ENCODE measurements at places on chromosomes 1 and 21. TPM values are rescaled to one million over a fixed set of nuclear protein-coding genes. Genes with fewer than 3 reads are reported as not detected.

DNA sequence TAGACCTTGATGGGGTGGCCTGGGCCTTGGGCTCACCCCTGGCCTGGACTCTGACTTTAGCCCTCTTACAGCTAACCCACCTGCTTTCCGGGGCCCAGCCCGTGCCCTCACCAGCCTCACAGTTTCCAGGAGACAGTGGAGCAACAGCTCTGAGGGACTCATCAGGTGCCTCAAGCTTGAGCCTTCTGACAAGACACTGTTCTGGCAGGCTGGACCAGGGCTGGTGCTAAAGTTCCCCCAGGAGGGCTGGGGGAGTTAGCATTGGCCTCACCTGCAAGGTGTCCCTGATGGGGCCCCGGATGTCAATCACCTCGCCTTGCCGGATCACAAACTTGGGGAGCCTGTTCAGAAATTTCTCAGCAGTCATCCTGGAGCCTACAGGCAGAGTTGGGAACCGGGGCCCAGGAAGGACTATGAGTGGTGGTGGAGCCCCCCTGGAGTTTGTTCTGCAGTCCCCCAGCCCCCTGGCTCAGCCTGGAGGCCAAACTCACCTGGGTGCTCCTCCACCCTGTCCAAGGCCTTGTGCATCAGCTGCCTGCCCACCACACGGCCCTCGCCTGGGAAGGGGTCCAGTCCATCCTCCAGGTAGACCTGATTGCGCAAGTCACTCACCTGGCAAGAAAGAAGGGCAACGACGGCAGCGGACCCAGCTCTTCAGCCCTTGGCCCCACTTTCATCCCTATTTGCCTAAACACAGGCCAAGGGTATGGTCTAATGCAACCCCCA lies 4.1 kb downstream of the SH3BGRL3 start:
- no peak for DNase-seq

DNA sequence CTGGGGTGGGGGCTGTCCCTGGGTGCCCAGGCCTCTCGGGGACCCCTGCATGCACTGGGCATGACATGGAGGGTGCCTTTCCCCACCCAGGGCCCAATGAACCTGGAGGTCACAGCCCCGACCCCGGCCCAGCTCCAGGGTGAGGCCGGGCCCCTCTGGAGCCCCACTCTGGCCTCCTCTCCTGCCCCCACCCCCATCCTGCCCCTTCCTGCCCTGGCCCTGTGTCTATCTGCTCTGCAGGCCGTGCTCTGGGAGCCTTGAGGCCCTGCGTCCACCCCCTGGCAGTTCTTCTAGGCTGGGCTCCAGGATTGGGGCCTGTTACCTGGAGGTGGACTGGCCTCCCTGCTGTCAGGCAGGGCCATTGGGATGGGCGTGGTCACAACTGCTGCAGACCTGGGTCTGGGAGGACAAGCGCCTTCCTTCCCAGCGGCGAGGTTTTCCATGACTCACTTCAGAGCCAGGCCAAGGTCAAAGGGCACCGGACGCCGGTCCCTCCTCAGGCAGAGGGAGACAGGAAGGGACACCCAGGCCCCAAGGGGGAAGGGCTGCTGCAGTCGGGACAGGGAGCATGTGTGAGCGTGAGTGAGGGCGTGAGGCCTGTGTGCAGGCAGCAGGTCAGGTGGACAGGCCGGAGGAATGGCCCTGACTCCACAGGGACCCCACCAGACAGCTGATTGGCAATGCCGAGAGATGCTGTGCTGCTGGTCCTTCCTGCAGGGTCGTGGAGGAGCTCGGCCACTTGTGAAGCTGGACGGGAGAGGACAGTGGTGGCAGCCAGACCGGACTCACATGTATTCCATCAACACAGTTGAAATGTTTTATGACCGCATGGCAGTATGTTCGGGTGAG lies 31.1 kb upstream of the POFUT2 start:
- DNase-seq = no peak

ZNF648 gene
- polyA plus RNA-seq = 0.24 TPM

DNA sequence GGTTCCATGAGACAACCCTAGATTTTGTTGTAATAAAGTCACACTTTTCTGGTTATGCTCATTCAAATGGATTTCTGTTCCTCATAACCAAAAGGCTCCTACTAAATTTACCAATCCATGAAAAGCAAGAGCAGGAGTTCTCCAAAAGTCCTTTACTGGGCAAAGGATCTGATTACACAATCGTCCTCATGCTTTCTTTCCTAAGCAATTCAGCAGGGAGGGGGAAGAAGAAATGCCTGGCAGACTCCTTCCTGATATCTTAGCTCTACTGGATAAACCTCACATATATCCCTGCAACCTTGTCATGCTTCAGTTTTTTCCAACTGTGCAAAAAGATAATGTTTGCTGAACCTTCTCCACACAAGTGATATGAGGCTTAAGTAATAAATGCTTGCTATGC lies 67.6 kb upstream of the GUCA2B start:
- no peak for DNase-seq

GRCh38 chr21:37936010-37936785 lies 19.9 kb upstream of the KCNJ6 start:
- DNase-seq = no peak

DNA sequence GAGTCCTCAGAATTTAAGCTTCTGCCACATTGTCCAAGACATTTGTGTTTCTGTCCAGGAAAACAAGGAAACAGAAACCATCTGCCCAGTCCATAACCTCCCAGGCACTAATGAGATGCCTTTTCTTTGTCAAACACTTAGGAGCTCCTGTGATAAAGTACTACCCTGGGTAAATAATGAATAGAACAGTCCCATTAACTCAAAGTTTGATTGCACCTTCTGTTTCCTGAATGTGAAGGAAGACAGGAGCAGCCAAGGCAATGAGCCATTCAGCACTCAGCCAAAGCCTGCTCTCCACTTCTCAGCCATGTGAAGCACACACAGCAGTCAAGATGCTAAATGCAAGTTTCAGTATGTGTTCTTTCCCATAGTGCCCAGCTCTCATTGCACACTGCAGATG lies 199.8 kb downstream of the SEC16B start:
- DNase-seq = no peak

DNA sequence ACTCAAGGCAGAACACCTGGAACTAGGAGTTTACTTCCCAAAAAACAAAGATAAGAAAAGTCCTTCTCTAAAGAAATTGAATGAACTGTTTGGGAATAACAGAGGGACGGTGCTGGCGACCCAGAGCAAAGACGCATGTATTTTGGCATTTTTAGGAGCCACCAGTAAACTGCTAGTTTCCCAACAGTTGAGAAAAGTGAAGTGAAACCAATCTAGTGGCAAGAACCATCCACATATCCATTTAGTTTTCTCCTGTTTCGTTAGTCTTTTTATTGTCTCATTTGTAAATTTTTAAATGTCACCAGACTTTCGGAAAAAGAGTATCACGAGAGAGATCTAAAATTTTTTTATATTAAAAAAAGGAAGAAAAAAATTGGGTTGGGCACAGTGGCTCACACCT lies 30.2 kb downstream of the ODF2L start:
- DNase-seq = no peak

GRCh38 chr1:229001467-229002011 lies 266.3 kb downstream of the RHOU start:
- DNase-seq = no peak

OR2L2 gene
- 0.07 TPM for polyA plus RNA-seq

DNA sequence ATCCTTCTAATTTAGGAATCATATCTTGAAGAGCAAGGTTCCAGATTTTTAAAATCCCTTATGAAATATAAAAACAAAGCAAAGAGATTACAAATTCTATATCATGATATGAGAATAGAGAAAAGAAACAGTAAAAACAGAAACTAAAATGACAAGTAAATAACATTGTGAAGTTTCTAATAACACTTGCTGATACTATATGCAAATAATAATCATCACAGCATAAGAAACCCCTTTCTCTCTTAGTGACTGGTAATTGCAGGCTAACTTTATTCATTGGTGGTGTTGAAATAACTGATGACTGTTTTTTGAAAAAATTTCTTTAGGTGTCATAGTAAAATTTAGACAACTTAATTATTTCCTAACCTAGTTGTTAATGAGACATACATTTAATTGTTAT lies 281.6 kb downstream of the PLA2G4A start:
- no peak for DNase-seq

GRCh38 chr1:177817937-177818875 lies 151.7 kb downstream of the SEC16B start:
- no peak for DNase-seq

IKBKE gene
- polyA plus RNA-seq = 4.9 TPM
